ENCODE measurements at places on chromosomes 6 and 20. TPM values are rescaled to one million over a fixed set of nuclear protein-coding genes. Genes with fewer than 3 reads are reported as not detected.
A peak's percentile ranks its signal among the peaks of the same experiment; 100 is the strongest.

The SNX5 gene
- polyA plus RNA-seq: 273 TPM

The PKIB gene
- polyA plus RNA-seq: 1.3 TPM

The VGLL2 gene
- polyA plus RNA-seq: not detected

The DEFB116 gene
- not detected for polyA plus RNA-seq

GRCh38 chr20:1174787-1175186, 10.0 kb downstream of the TMEM74B start:
- DNase-seq: no peak

GRCh38 chr6:111591370-111591900, 14.2 kb downstream of the TRAF3IP2 start:
- no peak for DNase-seq

GRCh38 chr6:158787395-158787794, 31.8 kb downstream of the EZR start:
- no peak for DNase-seq

DNA sequence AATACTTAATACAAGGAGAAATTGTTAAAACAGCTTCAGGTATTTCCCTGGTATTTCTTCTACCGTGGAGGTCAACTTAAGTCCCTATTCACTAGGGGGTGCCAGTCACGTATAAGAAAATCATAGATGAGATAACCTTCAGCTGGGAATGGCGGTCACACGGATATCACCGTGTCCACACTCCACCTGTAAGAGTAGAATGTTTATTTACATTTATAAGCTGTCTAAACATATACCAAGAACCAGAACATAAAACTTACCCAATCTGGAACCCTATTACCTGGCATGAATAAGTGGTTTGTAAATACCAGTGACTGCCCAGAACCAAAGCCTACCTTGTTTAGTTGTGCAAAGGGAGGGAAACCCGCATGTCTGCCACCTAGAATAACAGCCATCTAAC, 1.9 kb upstream of the ELOVL4 start:
- DNase-seq: peak; percentile 46

GRCh38 chr6:12265791-12266190, 24.4 kb upstream of the EDN1 start:
- no peak for DNase-seq

DNA sequence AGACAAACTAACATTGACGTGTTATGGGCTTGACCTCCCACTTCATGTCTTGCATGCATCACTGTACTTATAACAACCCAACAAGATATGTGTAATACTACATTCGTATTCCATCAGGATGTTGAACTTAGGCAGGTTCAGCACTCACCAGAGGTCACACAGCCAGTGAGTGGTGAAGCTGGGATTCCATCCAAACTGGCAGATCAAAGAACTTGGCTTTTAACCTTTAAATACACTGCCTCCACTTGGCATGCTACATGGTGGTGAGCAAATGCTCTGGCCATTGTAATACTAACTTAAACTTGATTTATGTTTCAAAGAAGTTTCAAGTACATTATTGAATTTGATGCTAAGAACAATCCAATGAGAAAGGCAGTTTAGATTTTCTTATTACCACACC, 10.7 kb upstream of the HDDC2 start:
- no peak for DNase-seq

DNA sequence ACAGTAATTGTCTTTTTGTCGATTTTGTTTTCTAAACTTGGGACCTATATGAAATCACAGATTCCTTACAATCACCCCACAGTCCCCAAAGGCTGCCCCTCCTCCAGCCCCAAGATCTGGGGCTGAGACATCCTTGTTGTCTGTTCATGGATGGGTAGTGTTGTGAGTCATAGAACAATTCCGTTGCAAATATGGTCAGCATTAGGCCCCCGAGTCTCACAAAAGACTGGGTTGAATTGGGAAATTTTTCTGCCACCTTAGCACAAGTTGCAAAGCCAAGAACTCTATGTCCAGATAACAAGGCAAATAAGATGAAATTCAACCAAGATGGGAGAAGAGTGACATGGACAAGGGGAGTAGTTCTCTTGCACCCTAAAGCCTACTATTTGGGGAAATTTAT, 10.5 kb upstream of the TAB2 start:
- no peak for DNase-seq

- peak; percentile 46 for DNase-seq
Measured at GRCh38 chr6:108492131-108492766, 68.5 kb upstream of the FOXO3 start.

DNA sequence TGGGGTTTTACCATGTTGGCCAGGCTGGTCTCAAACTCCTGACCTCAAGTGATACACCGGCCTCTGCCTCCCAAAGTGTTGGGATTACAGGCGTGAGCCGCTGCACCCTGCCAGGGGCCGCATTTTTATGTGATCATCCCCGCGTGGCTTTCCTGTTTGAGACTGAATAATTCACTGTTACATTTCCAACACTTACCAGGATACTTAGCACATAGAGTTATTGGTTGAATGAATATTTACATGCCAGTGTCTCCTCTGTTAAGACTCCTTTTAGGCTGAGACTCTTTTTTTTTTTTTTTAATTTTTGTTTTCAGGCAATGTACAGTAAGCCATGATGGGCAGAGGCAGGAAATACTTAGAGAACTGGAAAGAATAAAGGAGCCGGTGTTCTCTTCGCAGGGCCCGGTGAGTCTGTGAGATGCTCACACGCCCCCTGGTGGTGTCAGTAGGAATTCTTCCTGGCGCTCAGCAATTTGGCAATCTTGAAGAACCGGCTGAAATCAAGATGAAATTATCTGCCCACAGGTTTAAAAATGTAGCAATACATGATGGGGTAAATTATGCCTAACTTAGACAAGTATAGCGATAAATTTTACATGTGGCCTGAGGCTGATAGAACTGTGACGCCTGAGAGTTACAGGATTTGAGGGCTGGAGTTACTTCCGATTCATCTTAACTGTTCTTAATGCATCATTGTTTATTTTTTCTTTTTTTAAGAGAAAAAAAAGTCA, 7.6 kb upstream of the RNF114 start:
- peak; percentile 83 for DNase-seq
